Neural crest cell (in vitro differentiated cells): ENCODE measurements at places on chromosomes 11 and 22. TPM values are rescaled to one million over a fixed set of nuclear protein-coding genes. Genes with fewer than 3 reads are reported as not detected.

- H3K4me1 ChIP-seq, result peaks cover 12% of the 10 kb centered on the region
- H3K36me3 ChIP-seq, result no peaks in the 10 kb centered on the region
- H3K27ac ChIP-seq, result no peak overlapping the region
These were observed 1.9 kb downstream of the TSGA10IP start for GRCh38 chr11:65947133-65947532.

DNA sequence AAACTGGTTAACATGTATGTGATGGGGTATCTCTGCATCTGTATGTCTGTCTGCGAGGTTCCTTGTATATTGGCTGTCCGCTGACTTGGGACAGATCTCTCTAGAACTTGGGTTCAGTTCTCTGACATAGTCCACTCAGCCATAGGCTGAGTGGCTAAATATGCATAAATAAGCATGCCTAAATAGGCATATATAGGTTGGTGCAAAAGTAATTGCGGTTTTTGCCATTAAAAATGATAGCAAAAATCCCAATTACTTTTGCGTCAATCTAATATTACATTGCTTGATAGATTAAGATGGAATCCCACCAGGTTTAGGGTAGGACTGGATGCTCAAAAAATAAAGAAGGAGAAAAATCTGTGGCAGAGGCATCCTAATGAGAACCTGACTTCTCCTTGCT, 8.8 kb downstream of the LRRC55 start:
- H3K4me1 ChIP-seq, result peaks cover 12% of the 10 kb centered on the region
- no peaks in the 10 kb centered on the region for H3K27me3 ChIP-seq
- no peak overlapping the region for H3K27ac ChIP-seq
- peaks cover 4% of the 10 kb centered on the region for H3K36me3 ChIP-seq
- no peak overlapping the region for H3K4me3 ChIP-seq

DNA sequence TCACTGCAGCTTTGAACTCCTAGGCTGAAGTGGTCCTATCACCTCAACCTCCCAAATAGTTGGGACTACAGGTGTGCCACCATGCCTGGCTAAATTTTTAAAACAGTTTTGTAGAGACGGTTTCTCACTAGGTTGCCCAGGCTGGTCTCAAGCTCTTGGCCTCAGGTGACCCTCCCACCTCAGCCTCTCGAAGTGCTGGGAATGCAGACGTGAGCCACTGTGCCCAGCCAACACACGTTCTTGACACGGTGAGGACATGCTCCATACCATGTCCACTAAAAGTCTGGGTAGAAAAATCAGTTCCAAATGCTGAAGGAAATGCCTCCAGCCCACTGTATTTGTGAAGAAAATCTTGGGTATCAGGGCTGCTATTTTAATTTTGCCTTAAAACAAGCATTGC, 46.9 kb downstream of the PDHX start:
- no peak overlapping the region for H3K27ac ChIP-seq
- H3K27me3 ChIP-seq, result no peaks in the 10 kb centered on the region
- H3K36me3 ChIP-seq, result peaks cover 13% of the 10 kb centered on the region
- DNase-seq, result no peak

Gene KCNK7
- total RNA-seq, result 1.0 and 1.1 TPM in 2 replicates

- no peaks in the 10 kb centered on the region for H3K27me3 ChIP-seq
- H3K4me1 ChIP-seq, result peaks cover 74% of the 10 kb centered on the region
- peak overlapping the region; percentile 56 for H3K4me3 ChIP-seq
- DNase-seq, result no peak
- peak overlapping the region; percentile 85 for H3K27ac ChIP-seq
- no peaks in the 10 kb centered on the region for H3K36me3 ChIP-seq
These were observed 35.3 kb downstream of the ZNRF3 start for GRCh38 chr22:28918550-28919271.

- no peak overlapping the region for H3K27ac ChIP-seq
- H3K36me3 ChIP-seq, result no peaks in the 10 kb centered on the region
- H3K4me1 ChIP-seq, result peaks cover 11% of the 10 kb centered on the region
These were observed 70.7 kb downstream of the FLI1 start for GRCh38 chr11:128764424-128765095.

Gene SPI1
- not detected in 2 replicates for total RNA-seq

Gene TESMIN
- 4.2 and 6.8 TPM in 2 replicates for total RNA-seq

DNA sequence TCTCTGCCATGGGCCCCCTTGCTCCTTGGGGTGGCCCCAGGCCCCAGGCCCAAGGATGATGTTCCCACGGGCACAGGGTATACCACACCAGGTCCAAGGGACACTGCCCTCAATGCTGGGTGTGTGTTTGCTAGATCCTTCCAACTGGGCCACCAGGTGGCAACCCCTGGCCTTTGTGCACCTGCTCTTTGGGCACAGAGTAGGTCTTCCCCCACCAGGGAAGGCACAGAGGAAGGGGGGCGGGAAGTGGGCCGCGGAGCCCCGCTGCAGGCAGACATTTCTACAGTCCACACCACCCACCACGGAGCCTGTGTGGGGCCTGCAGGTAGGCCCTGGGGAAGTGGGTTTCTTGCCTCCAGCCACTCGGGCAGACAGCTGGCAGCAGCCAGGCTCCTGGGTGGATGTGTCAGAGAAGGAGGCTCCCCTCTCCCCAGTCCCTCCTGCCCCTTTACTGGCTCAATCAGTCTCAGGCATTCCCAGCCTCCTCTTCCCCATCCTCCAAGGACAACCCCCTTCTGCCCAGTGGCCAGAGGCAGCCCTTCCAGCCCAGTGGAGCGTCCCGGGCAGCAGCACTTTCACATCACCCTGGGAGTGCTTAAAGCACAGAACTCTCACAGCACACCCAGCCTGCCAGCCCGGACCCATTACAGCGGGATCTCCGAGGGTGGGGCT, 21.6 kb downstream of the MAFF start:
- peaks cover 8% of the 10 kb centered on the region for H3K4me1 ChIP-seq
- no peak overlapping the region for H3K4me3 ChIP-seq
- peaks cover 3% of the 10 kb centered on the region for H3K36me3 ChIP-seq
- H3K27me3 ChIP-seq, result no peaks in the 10 kb centered on the region
- H3K27ac ChIP-seq, result no peak overlapping the region
- DNase-seq, result no peak

- peak overlapping the region; percentile 65 for H3K27ac ChIP-seq
- no peak for DNase-seq
- no peaks in the 10 kb centered on the region for H3K4me1 ChIP-seq
- H3K36me3 ChIP-seq, result no peaks in the 10 kb centered on the region
- H3K27me3 ChIP-seq, result no peaks in the 10 kb centered on the region
- no peak overlapping the region for H3K4me3 ChIP-seq
These were observed 10.7 kb downstream of the PTPN5 start for GRCh38 chr11:18780896-18781295.

DNA sequence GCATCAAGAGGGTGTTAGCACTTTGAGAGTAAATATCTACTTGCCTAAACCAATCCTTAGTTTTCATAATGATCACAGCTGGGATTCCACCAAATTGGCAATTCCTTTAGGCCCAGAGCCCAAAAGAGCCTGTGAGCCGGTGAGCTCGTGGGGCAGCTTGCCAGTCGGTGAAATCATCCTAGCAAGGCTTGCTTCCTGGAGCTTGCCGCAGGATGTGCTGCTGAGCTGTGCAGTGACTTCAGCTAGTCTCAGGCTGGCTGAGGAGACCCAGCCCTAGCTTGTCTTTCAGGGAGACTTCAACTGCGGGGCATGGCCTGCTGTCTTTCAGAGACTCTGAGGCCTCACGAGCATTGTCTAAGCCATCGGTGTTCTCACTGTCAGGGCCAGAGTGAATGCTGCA, 73.6 kb upstream of the SUSD2 start:
- peaks cover 8% of the 10 kb centered on the region for H3K4me1 ChIP-seq
- H3K27me3 ChIP-seq, result no peaks in the 10 kb centered on the region
- no peak for DNase-seq
- peak overlapping the region; percentile 28 for H3K27ac ChIP-seq
- no peak overlapping the region for H3K4me3 ChIP-seq
- H3K36me3 ChIP-seq, result peaks cover 21% of the 10 kb centered on the region

Gene SMTNL1
- total RNA-seq, result not detected in 2 replicates

Gene OR52I2
- total RNA-seq, result not detected in 2 replicates

DNA sequence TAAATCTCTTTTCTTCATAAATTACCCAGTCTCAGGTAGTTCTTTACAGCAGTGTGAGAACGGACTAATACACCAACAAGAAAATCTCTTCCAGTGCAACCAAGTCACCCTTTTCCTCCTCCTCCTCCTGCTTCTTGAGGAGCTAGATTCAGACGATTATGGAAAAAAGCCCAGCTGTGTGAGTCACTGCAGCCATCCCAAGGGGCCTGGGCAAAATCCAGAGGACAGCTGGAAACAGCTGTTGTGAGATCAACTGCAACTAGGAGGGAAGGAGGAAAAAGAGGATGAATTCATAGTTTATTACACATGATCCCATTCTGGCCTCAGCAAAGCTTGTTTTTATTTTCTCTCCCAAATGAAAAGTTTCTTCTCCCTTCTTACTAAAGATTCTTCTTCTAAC, 32.9 kb downstream of the RBFOX2 start:
- no peak overlapping the region for H3K4me3 ChIP-seq
- H3K36me3 ChIP-seq, result peaks cover 6% of the 10 kb centered on the region
- peaks cover 32% of the 10 kb centered on the region for H3K4me1 ChIP-seq
- no peak for DNase-seq

DNA sequence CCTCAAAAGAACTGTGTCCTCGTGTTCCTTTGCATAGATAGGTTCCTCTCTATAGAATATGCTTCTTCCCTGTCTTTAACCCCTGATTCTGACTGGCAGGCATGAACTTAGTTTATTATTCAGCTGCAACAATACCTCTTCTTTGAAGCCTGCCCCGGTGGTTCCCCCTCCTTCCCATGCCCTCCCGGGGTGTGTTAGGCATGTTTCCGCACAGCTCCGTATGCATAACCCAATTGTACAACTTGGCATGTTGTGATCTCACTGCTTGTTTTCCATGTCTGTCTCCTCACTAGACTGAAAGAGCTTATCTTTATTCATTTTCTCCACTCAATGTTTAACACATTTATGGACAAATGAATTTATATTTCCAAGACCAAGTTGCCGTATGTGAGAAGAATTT, 72.6 kb downstream of the DEPDC5 start:
- no peaks in the 10 kb centered on the region for H3K27me3 ChIP-seq
- H3K36me3 ChIP-seq, result peaks cover 16% of the 10 kb centered on the region
- H3K4me3 ChIP-seq, result no peak overlapping the region
- H3K4me1 ChIP-seq, result peaks cover 20% of the 10 kb centered on the region
- peak overlapping the region; percentile 22 for H3K27ac ChIP-seq
- peak; percentile 19 for DNase-seq

DNA sequence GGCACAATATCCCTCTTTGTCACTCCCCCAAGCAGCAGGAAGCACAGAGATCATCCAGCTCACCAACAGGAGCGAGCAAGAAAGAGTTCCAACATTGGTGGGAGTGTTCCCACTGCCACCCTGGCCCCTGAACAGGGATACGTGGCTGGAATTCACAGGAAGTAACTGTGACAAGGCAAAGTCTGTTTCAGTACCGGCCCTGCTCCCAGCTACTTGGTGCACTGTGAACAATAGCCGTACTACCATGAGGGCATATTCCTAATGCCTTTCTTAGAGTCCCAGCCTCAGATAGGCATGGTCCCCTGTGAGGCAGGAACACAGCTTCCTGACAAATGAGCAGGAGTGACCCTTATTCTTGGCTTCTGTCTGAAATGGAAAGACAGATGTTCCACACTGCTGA, 1.8 kb upstream of the SLC37A2 start:
- no peaks in the 10 kb centered on the region for H3K36me3 ChIP-seq
- no peak for DNase-seq
- peaks cover 6% of the 10 kb centered on the region for H3K4me1 ChIP-seq
- peak overlapping the region; percentile 25 for H3K4me3 ChIP-seq
- peaks cover 56% of the 10 kb centered on the region for H3K27me3 ChIP-seq
- H3K27ac ChIP-seq, result no peak overlapping the region

- peaks cover 3% of the 10 kb centered on the region for H3K27me3 ChIP-seq
- no peak overlapping the region for H3K27ac ChIP-seq
- no peak overlapping the region for H3K4me3 ChIP-seq
These were observed 785.6 kb downstream of the TBC1D22A start for GRCh38 chr22:47547881-47548650.

DNA sequence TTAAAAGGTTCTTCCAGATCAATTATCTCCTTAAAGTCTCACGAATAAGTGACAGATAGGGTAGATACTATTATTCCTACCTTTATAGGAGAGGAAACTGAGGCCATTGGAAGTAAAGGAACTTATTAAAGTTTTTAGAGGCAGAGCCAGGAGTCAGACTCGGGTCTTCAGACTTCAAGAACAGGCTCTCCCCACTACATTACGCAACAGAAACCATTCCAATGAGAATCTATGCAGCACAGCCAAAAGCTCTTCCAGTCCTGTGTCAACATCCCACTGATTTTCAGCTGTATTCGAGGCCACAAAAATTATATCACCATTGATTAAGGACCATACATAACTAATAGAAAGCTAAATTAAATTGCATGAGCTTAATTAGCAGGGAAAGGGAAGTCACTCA, 77.4 kb downstream of the RELT start:
- H3K27me3 ChIP-seq, result no peaks in the 10 kb centered on the region
- no peak overlapping the region for H3K4me3 ChIP-seq
- H3K36me3 ChIP-seq, result no peaks in the 10 kb centered on the region

Gene SLC1A2
- 2.4 and 2.7 TPM in 2 replicates for total RNA-seq

Gene PRR5L
- total RNA-seq, result 6.6 and 7.7 TPM in 2 replicates

Gene GP1BB
- 4.6 and 4.8 TPM in 2 replicates for total RNA-seq

- peaks cover 7% of the 10 kb centered on the region for H3K4me1 ChIP-seq
- DNase-seq, result no peak
- no peak overlapping the region for H3K27ac ChIP-seq
- no peak overlapping the region for H3K4me3 ChIP-seq
- no peaks in the 10 kb centered on the region for H3K36me3 ChIP-seq
These were observed 300.6 kb downstream of the DDX10 start for GRCh38 chr11:108965306-108966001.

- no peaks in the 10 kb centered on the region for H3K27me3 ChIP-seq
- no peak overlapping the region for H3K4me3 ChIP-seq
- H3K4me1 ChIP-seq, result peaks cover 31% of the 10 kb centered on the region
- H3K27ac ChIP-seq, result no peak overlapping the region
These were observed 16.8 kb upstream of the TMPRSS5 start for GRCh38 chr11:113722934-113723333.

Gene CYP2D6
- total RNA-seq, result 3.5 and 3.7 TPM in 2 replicates

DNA sequence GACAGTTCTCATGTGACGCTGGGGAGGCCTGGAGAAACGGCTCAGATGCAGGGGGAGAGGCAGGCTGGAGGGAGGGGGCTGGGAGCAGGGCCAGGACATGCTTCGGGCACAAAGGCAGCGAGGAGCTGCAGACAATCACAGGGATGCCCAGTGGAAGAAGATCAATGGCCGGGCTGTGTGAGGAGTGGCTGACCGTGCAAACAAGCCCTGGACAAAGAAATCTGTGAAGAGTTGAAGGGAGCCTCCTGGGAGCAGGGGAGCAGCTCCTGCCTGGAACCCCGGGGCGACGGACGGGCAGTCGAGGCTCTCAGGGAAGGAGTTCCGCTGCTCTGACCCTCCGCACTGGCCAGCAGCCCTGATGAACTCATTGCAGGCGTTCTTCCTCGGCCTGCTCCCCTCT, 126.7 kb upstream of the B3GAT1 start:
- H3K27ac ChIP-seq, result peak overlapping the region; percentile 28
- no peaks in the 10 kb centered on the region for H3K27me3 ChIP-seq
- DNase-seq, result no peak
- no peaks in the 10 kb centered on the region for H3K36me3 ChIP-seq

Gene KRTAP5-8
- total RNA-seq, result 0.25 TPM in 1 of 2 replicates, not detected in the other

- H3K4me1 ChIP-seq, result no peaks in the 10 kb centered on the region
- H3K4me3 ChIP-seq, result no peak overlapping the region
- H3K36me3 ChIP-seq, result peaks cover 8% of the 10 kb centered on the region
- H3K27ac ChIP-seq, result no peak overlapping the region
These were observed 272.9 kb downstream of the DDX10 start for GRCh38 chr11:108937746-108938145.

- H3K36me3 ChIP-seq, result no peaks in the 10 kb centered on the region
- no peak for DNase-seq
- peak overlapping the region; percentile 96 for H3K4me3 ChIP-seq
- H3K4me1 ChIP-seq, result peaks cover 15% of the 10 kb centered on the region
- peaks cover 11% of the 10 kb centered on the region for H3K27me3 ChIP-seq
These were observed 559 bp upstream of the RNF141 start for GRCh38 chr11:10541561-10541930.

Gene OR10A3
- total RNA-seq, result not detected in 2 replicates

- DNase-seq, result no peak
- H3K36me3 ChIP-seq, result no peaks in the 10 kb centered on the region
- no peak overlapping the region for H3K27ac ChIP-seq
- peaks cover 5% of the 10 kb centered on the region for H3K4me1 ChIP-seq
These were observed 51.9 kb downstream of the RBX1 start for GRCh38 chr22:41003066-41003465.
